Right lung (tissue), 10 donors: ENCODE measurements at places on chromosomes 12 and 14. TPM values are rescaled to one million over a fixed set of nuclear protein-coding genes. Genes with fewer than 3 reads are reported as not detected.

KLRG1 gene
- 1.5 TPM for polyA plus RNA-seq

ANO2 gene
- 5.7 TPM for polyA plus RNA-seq

- no peak for DNase-seq
These were observed 2.9 kb downstream of the RBM23 start for GRCh38 chr14:22915886-22916521.

GTF2H3 gene
- polyA plus RNA-seq: 45.5 TPM

MYF6 gene
- 4.7 TPM for polyA plus RNA-seq

- DNase-seq: no peak
These were observed 146.3 kb upstream of the ATF7IP start for GRCh38 chr12:14219156-14219555.

GRCh38 chr12:21697904-21698630 is 40.4 kb upstream of the LDHB start:
- DNase-seq: peak; percentile 60

SMARCC2 gene
- polyA plus RNA-seq: 119 TPM

GRCh38 chr12:21809100-21809499 is 34.6 kb upstream of the KCNJ8 start:
- DNase-seq: no peak

GRCh38 chr14:54329082-54329695 is 67.6 kb upstream of the CDKN3 start:
- peak; percentile 66 for DNase-seq

DTX1 gene
- 2.7 TPM for polyA plus RNA-seq

GRCh38 chr12:65294641-65295262 is 16.3 kb downstream of the MSRB3 start:
- no peak for DNase-seq

CMA1 gene
- polyA plus RNA-seq: 0.26 TPM

GRCh38 chr12:24360461-24360860 is 411.0 kb upstream of the SOX5 start:
- no peak for DNase-seq

GRCh38 chr12:77153706-77154105 is 88.3 kb upstream of the E2F7 start:
- no peak for DNase-seq

- no peak for DNase-seq
These were observed 18.0 kb downstream of the CLEC9A start for GRCh38 chr12:10048526-10048925.

DNA sequence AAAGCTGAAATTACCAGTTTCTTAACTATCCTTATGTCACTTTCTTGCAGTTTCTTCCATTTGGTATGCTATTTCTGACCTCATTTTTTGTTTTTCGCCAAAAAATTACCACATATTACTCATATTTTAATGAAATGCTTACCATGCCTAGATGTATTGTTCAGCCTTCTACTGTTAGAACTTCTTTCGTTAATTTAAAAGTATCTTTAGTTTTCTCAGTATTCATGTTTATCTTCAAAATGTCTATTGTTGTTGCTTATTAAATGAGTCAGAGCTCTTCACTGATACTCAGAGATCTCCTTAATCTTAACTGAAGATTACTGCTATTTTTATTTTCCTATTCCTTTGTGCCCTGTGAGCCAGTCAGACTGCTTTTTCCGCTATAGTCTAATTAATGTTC is 20.5 kb downstream of the RAP1B start:
- DNase-seq: no peak

DNA sequence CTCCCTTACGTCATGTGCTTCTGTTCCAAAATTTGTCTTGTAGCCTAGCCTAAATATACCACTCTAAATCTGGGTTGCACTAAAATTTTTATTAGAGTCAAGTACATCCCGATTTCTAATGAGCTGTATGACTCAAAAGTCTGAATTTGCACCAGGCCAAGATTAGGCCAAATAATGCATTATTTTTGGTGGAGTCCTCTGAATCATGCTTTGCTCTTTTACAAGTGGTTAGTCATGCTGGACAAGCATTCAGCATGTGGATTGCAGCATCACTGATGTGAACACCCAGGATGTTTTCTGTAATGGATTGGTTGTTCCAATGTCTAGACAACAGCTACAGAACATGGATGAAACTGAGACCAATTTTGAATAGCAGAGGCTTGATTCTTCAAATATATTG is 23.7 kb downstream of the HEBP1 start:
- DNase-seq: no peak

GRCh38 chr12:6347367-6348338 is 5.8 kb upstream of the TNFRSF1A start:
- peak; percentile 84 for DNase-seq

DNA sequence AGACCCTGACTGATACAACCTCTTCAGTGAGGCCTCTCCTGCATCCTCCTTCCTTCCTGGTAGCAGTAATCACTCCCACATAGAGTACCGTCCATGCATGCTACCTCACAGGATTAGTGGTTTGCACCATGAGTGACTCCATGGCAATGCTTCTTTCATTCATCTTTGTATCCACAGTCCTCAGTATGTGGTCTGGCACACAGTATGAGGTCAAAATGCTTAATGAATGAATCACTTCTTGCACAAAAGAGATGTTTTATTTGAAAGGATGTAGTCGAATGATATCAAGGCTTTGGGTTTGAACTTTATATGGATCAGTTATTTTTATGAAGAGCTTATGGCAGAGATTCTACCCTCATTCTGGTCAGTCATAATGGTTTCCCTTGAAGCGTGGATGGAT is 42.2 kb downstream of the KCNA5 start:
- DNase-seq: no peak

PRB2 gene
- polyA plus RNA-seq: not detected

KTN1 gene
- polyA plus RNA-seq: 160 TPM

PIGH gene
- 25.4 TPM for polyA plus RNA-seq

- no peak for DNase-seq
These were observed 154.8 kb downstream of the TPH2 start for GRCh38 chr12:72093424-72093823.

TAS2R9 gene
- not detected for polyA plus RNA-seq

DNA sequence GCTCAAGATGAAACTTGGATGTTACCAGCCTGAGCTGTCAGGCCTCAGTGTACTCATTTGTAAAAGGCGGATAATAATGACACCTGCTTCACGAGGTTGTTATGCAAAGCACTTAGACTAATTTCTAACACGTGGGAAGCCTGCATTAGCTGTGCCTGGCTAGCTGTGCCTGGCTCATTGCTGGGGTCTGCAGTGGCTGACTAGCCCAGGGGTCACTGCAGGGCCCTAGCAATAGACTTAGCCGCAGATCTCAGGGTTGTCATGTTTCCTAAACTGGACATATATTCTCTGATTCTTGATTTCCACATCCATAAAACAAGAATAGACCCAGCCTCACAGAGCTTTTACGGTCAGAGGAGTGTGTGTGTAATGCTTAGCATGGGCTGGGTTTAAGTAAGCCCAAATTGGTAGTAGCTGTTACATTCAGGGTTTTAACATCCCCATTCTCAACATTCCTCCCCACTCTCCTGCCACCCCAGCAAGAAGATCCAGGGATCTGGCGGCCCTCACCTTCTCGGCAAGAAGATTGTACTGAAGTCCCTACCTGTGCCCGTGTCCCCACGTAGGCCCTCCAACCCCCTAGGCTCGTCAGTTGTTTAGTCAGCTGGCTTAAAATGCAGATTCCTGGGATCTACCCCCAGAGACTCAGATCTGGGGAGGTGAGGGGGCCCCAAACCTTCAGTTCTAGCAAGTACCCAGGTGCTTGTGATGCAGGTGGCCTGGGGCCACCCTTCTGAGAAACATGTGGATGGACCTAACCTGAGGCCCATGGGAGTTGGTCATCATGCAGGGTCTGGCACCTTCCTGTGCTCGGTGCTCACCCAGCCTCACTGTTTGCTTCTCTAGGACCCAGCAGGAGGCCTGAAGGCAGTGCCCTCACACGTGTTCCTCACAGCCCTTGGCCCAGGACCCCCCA is 8.6 kb downstream of the NR4A1 start:
- no peak for DNase-seq

- no peak for DNase-seq
These were observed 45.3 kb downstream of the TAOK3 start for GRCh38 chr12:118327391-118327790.

OVCH1 gene
- polyA plus RNA-seq: not detected

GRCh38 chr12:96171905-96172304 is 22.3 kb upstream of the ELK3 start:
- no peak for DNase-seq

DNA sequence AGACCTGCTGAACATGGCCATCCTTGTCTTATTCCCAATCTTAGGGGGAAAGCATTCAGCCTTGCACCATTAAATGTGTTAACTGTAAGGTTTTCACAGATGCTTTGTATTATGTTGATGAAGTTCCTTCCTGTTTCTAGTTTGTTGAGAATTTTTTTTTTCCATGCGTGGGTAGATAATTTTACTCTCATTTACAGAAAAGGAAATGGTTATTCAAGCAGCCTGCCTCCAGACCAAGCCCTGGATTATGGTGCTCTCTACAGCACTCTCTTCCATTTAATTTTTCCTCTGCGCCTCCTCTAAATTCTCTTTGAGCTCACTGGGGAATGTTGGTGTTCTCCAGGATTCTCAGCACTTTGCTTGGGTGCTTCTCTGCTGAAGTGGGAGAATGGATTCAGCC is 179.3 kb upstream of the PZP start:
- DNase-seq: no peak

LHX5 gene
- not detected for polyA plus RNA-seq

GRCh38 chr14:77158175-77158881 is 16.7 kb upstream of the ZDHHC22 start:
- no peak for DNase-seq

ADAMTS20 gene
- polyA plus RNA-seq: 0.22 TPM

- DNase-seq: no peak
These were observed 2.1 kb downstream of the WASHC4 start for GRCh38 chr12:105109465-105110212.

CD163 gene
- polyA plus RNA-seq: 13.0 TPM

DNA sequence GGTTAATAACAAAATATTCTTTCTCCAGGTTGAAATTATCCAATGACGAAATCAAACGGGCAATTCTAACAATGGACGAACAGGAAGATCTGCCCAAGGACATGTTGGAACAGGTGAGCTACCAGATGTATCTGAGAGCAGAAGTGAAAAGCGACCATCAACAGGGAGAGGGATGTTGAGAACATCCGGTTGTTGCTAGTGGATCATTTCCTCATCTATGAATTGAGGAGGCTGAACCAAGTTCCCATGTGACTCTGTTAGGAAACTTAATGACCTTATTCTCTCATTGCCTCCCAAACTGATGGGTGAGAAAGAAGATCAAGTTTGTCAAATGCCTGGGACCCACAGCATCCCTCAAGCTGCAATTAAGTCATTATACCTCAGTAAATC is 117.7 kb downstream of the GPR135 start:
- DNase-seq: no peak

SNX6 gene
- 114 TPM for polyA plus RNA-seq

GRCh38 chr12:114834621-114835020 is 150.6 kb upstream of the TBX3 start:
- no peak for DNase-seq

OR4E2 gene
- polyA plus RNA-seq: not detected

- DNase-seq: no peak
These were observed 264.8 kb downstream of the PDZRN4 start for GRCh38 chr12:41452838-41453407.

DNA sequence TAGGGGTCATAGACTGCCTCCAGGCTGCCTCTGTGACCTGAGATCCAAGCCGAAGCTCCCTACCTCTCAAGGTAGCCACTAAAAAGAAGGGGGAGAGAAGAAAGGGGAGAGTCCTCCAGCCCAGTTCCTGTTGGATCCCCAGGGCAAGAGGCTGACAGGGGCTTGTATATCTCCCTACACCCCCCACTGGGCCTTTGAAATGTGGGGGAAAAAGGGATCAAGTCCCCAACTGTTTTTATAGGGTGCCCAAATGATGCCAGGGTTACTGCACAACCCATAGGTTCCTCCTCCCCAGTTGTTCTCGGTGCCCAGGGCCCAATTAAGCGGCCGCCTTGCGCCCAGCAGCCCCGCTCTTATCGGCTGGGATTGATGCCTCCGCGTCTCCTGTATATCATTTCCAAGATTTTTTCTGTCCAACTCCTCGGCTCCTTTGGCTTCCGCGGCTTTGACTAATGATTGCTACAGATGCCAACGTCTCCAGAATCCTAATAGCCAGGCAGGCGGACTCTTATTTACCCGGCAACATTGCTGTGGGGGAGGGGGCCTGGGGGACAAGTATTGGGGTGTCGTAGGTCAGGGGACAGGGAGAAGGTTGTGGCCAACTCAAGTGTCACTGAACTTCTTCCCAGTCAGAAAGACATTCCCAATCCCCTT is 7.6 kb upstream of the HOXC4 start:
- DNase-seq: no peak

- DNase-seq: no peak
These were observed 26.4 kb downstream of the NOS1 start for GRCh38 chr12:117334855-117335587.

GRCh38 chr12:100986595-100987547 is 192.3 kb downstream of the ANO4 start:
- no peak for DNase-seq

DNA sequence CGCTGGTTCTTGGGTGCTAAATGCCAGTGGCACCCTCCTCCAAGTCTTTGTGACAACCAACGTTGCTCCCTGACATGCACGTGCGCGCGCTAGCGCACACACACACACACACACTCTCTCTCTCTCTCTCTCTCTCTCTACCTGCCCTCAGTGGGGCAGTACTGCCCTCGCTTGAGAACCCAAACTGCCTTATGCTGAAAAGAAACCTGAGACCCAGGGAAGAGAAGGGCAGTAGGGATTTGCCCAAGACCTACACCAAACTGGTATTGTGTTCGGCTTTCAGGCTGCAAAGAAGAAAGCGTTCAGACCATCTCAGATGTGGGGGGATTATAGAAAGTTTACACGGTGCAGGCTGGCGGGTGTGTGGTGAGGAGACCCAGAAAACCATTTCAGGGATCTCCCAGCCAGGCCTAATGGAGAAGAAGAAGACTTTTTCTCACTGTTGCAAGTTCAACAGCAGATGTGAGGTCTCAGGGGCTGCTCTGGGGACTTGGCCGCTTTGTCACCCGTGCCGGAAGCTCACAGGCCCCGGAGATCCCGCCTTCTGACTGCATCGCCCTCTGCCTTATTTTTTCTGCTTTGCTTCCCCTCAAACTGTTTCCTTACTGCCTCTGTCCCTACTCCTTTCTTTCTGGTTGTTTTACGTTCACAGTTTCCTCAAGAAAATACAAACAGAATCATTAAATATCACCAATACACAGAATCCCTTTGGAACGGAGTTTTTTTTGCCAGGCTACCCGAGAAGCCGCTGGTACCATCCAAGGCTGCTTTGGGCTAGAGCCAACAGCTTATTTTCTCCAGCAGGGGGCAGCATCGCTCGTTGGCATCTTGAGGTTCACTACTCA is 82.4 kb downstream of the PPM1A start:
- DNase-seq: peak; percentile 72

GRCh38 chr12:106897082-106897481 is 58.6 kb upstream of the TMEM263 start:
- DNase-seq: no peak

DNA sequence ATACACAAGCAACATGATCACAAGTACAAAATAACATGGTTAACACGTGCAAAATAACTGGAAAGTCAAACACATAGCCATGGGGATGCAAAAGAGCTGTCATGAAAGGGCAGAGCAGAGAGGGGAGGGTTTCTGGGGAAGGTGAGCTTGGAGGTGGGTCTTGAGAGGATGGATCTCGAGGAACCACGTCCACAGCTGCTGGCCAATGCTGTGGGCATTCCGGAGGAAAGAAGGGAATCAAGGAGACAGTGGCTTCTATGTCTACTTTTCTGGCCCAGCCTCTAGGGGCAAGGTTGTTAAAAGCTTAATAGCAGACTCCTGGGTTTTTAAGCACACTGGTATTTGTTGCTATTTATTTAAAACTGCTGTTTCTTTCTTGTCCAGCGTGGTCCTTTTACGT is 8.4 kb upstream of the MYH7 start:
- no peak for DNase-seq
